Hematopoietic multipotent progenitor cell treated with erythropoietin and hydrocortisone succinate and interleukin-3 and kit ligand, for 8 days (in vitro differentiated cells): ENCODE measurements at places on chromosomes 16 and 17.

DNA sequence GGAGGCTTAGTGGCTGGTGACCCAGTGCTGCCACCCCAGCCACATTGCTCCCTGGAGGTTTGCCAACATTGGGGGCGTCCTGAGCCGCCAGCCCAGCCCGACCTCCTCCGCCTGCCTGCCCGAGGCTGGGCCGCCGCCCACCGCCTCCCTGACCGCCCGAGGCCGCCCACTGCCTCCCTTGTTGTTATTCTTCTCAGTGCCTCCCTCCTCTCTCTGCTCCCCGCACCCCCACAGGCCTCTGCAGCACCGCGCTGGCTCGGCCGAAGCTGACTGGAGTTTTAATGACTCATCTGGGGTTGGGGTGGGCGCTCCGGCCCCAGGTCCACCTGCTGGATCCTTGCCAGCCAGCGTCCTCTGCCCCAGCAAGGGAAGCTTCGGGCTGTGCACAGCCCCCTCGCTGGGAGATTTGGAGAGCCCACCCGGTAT lies 102.5 kb downstream of the RBFOX3 start:
- no peak for DNase-seq

- no peak for DNase-seq
These were observed 38.4 kb downstream of the TSC2 start for GRCh38 chr16:2086106-2086742.

- DNase-seq = peak; percentile 30
These were observed 31.8 kb upstream of the PRM1 start for GRCh38 chr16:11312718-11313492.

DNA sequence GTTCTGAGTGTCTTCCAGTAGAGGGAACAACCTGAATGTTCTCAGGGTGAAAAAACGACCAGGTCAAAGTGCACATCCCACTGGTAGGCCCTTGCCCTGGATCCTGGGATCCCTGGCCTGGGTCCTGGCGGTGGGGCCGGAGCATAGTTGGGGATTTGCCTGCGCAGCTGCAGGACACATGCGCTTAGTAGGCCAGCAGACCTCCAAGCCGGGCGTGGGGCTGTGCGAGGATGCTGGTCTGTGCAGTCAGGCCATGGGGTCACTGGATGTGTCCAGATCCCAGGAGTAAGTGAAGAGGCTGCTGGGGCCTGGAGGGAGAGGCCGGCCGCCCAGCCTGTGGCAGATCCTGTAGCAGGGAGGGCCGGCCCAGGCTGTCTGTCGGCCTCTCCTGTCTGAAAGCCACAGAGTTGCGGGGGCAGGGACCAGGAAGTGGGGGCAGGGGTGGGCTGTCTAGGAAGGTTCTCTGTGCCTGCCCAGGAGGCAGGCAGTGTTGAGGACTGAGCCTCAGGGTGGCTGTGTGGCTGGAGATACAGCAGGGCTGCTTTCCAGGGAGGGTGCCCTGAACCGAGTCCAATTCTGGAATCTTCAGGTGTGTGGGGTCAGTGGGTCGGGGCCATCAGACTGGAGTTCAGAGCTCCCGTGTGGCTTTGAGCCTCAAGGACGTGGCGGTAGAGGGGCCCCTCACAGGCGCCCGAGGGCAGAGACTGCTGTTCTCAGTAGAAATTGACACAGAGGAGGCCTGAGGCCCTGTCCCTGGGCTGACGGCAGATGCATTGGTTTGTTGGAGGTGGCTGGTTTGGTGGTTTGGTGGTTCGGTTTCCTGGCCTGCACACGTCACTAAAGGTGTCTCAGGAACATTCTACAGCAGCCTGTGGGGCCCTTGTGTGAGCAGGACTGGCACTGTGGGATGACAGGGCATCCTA lies 17.2 kb upstream of the NUDT16L1 start:
- no peak for DNase-seq

DNA sequence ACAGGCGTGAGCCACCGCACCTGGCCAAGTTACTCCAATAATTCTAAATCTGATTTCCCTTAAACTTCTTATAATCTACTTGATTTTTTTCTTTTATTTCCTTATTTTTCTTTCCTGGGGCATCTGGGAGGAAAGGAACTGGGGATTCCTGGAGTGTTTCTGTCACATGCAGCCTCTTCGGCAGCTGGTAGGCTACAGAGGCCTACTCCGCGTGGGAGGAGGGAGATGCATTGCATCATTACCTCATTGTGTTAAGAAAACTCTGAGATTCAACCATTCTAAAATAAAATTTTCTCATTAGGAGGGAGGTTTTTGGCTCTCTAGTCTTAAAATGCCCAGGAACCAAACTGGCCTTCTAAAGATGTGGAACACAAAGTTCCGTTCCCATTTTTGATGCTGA lies 64.0 kb downstream of the SOX9 start:
- no peak for DNase-seq

DNA sequence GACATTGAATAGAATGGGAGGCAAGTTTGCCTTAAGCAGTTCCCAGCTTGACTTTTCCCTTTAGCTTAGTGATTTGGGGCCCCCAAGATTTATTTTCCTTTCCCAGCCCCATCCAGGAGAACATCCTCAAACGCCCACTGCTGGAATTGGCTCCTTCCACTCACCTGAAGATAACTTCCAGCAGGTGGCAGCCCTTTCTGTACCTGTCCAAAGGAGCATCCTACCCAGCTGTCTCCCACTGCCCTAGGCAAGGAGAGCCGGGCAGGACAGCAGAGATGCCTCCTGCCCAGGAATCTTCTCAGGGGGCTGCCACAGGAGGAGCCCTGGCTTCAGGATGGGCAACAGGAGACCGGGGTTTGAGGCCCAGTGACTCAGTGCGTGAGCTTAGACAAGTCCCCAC lies 6.4 kb downstream of the CACNG5 start:
- no peak for DNase-seq

DNA sequence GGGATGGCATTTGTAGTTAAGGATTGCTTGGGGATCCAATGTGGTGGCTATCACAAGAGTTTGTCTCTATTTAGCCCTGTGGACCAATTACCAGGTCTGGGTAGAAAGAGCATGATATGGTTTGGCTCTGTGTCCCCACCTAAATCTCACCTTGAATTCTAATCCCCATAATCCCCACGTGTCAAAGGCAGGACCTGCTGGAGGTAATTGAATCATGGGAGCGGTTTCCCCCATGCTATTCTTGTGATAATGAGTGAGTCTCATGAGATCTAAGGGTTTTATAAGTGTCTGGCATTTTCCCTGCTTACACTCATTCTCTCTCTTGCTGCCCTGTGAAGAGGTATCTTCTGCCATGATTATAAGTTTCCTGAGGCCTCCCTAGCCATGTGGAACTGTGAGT lies 86.4 kb upstream of the HS3ST4 start:
- DNase-seq = no peak

GRCh38 chr17:44147812-44148211 lies 6.1 kb downstream of the HROB start:
- no peak for DNase-seq

DNA sequence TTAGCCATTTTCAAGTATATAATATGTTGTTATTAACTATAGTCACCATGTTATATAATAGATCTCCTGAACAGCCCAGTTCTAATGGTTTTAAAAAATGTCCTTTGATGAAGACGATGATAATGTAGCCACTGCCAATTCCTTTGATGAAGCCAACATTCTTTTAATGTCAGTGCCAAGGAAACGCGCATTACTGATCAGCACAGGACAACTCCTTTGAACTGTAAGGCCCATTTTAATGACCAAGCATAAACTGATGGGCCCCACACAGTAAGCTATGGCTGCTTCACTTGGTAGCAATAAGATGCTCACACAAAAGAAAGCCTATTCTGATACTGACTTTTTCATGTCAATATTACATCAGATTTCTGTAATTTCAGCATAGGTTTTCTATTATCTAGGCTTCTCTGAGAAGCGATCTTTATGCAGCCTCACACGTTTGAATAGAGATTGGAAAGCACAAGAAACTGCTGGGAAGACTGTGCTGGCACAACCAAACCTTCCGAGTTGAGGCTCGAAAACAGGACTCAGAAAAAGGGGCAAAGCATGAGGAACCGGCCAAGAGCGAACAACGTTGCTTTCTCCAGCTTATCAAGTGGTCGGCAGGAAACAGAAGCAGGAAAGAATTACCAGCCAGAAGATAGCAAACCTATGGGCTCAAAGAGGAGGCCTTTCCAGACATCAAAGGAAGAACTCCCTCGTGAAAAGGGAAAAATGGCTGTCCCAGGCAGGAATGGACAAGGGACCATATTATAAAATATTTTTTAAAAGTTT lies 19.4 kb downstream of the ERN1 start:
- peak; percentile 65 for DNase-seq

DNA sequence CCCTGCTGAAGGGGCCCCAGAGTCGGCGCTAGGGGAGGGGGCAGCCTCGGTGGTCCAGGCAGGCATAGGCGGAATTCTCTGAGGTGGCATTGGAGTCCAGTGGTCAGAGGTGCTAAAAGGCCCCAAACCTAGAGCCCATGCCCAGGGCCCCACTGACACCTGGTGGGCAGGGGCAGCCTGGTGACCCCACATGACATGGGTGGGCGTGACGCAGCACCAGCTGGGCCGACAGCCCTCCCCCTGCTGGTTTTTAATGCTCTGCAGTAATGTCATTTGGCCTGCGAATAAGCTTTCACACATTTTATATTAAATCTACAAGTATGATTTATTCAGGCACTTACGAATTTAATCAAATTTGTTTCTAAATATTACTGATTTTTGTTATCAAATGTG lies 2.1 kb upstream of the RNPS1 start:
- DNase-seq = no peak

GRCh38 chr17:20095336-20096080 lies 86.3 kb downstream of the SPECC1 start:
- DNase-seq = peak; percentile 34

DNA sequence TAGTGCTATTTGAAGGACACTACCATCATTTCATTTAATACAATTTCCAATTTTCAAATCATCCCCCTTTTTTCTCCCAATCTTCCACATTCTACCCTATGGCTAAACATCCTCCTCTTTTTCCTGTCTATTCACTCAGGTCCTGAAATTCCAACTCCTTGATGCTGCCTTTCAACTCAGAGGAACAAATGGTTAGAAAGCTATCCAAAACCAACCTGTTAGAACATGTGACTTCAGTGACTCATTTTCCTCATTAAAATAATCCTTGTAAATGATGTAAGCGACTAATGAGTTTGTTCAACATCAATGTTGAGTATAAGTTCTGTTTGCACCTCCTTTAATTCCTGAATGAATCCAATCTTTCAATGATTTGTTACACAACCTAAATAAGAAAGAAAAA lies 5.5 kb downstream of the PSMD12 start:
- DNase-seq = no peak

- no peak for DNase-seq
These were observed 111.4 kb upstream of the MYOCD start for GRCh38 chr17:12554251-12554650.

DNA sequence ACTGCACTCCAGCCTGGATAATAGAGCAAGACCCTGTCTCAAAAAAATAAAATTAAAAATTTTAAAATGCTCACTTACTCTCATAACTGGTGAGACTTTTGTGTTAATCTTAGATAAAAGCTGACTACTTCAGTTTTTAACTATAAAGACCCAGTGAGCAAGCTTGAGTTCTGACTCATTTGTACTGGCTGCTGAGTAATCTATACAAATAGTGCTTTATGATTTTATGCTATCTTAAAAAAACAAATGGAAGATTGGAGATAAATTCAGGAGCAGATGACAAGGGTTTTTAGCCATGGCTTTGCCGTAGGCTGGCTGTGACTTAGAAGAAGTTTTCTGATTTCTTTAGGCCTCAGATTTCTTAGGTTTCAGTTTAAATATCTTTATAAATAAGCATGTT lies 30.5 kb downstream of the SNTB2 start:
- peak; percentile 56 for DNase-seq

DNA sequence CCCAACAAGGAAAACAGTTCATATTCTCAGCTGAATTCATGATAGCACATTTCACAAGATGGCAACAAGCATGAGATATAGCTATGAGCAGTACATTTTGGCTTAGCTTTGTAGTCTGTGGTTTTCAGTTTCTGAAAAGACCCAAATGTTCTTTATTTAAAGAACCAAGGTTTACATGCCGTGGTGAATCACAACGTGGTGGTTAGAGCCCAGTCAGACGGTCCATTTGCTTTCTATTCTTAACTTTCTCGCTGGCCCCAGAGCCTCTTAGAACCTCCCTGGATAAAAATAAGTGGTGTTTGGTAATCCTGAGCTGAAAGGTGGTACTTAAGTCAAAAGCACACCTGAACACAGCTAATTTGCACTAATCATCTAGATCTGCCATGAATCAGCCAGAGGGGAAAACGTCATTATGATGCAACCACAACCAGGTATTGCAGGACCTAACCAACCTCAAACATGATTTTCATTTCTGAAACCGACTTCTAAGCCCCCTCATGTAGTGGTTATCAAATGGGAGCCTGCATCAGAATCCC lies 18.6 kb upstream of the HAPSTR1 start:
- DNase-seq = no peak

GRCh38 chr16:88019821-88020515 lies 68.7 kb downstream of the BANP start:
- no peak for DNase-seq

GRCh38 chr16:50276801-50277555 lies 10.6 kb downstream of the ADCY7 start:
- no peak for DNase-seq

- no peak for DNase-seq
These were observed 3.3 kb downstream of the NR1D1 start for GRCh38 chr17:40097087-40097486.
